ENCODE measurements at places on chromosomes 1 and 21.

DNA sequence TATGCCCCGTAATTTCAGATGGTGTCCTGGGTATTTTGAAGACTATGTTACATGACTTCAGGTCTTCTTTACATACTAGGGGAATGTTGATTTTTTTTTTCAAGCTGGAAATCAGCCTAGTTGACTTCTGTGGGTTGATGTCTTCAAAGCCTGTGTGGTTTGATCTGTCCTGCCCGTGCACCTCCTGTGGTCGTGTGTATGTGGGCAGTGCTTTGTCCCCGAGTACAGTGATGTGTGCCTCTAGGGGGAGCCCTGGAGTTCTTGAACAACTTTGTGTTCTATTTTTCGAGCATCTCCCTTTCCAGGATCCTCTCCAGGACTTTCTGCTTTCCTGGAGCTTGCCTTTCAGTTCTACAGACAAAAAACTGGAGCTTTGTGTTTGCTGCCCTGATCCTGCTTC is 28.9 kb downstream of the OBSCN start:
- no peak for DNase-seq

- no peak for DNase-seq
Measured at GRCh38 chr1:93641527-93641926, 40.1 kb downstream of the BCAR3 start.

DNA sequence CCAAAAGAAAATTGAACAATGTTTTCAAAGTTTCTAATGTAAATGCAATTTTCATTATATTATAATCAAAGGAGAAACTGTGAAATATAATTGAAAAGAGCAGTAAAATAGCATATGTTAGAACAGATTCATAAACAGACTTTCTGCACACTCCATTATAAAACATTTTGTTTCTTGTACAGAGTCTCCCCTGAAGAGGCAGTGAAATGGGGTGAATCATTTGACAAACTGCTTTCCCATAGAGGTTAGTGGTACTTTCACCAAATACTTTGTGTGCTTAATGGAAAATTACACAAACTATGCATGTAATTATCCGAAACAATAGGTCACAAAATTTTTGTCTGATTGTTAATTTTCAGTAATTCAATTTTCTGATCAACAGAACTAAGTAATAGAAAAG is 1.9 kb downstream of the RGS18 start:
- DNase-seq: no peak

DNA sequence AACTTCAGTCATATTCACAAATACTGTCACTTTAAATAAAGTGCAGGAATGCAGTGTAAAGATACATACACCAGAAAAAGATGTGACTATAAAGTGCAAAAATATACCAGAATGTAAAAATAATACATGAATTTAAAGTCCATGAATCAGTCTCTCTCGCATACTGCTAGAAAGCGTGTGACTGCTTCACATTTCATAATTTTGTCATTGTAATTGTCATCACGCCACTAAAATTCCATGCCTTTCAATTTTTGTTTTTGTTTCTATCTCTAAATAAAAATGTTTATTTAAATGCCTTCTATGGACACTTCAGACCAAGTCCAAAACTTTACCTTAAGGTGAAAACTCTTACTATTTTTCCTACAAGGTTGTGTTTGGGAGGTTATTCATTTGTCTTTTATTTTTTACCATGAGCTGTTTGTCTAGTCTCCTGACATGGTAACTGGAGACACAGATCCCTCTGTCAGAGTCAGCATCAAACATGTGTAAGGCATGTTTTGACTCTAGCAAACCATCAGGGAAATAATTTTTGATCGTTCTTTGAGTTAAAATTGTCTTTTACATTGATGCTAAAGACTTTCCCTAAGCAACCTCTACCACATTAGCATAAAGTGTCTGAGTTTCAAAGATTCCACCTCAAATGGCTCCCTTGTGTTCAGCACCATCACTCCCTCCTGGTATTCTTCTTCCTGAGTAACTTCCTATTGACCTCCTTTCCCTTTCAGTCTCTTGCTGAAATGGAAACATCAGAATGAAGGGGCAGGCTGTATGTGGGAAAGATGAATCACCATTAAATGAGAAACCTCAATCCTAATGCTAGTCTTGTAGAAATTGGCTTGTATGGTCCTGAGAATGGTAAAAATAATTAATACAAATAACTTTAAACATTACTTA is 14.0 kb upstream of the AIM2 start:
- no peak for DNase-seq

DNA sequence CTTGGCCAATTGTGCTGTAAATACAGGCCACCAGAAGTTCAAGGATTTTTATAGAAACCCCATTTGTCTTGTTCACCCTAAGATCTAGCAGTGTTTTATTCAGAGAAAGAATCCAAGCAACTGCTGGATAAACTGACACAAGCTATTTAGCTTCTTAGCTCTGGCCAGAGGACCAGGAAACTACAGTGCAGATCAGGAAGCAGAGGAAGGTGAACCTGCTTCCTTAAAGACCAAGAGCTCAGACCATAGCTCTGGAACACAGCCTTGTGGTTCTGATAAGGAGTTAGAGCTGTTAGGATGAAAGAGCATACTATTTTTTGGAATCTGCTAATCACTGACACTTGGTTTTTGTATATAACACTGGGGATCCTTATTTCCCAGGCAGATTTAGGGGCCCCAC is 5.2 kb upstream of the CCDC17 start:
- DNase-seq: no peak

DNA sequence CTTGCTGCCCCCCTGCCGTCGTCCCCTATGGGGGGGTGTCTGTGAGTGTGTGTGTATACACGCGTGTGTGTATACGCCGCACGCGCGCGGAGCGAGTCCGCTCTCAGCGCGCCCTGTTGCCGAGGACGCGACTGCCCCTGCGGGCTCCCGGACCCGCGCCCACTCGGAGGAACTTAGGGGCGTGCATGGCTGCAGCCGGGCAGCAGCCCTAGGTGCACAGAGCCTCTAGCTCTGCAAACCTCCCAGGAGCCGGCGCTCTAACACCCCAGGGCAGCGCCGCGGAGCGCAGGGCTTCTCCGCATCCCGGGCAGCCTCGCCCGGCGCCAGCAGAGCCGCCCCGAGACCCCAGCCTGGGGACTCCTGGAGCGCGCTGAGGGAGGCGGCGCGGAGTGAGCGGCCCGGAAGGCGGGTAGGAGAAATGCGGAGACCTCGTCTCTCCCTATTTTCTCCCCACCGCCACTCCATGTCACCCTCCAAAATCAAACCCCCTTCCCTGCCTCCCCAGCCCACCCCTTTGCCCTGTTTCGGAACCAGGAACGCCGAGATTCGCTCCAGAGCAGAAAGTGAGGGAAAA is 574 bp downstream of the ITPKB start:
- DNase-seq: no peak

DNA sequence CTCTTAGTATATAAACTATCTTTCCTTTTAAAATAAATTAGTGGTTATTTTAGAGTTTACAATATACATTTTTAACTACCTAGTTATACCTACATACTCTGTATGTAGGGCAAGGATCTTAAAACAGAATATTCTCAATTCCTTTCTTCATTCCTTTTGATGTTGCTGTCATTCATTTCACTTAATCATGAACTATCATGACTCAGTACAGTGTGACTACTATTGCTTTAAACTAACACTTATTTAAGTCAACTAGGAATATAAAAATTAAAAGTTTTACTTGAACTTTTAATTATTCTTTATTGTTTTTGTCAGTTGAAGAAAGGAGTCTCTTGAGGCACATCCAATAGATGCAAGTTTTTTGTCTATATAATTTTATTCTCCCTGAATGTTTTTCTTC is 726.4 kb downstream of the BRINP3 start:
- DNase-seq: no peak

GRCh38 chr1:7960165-7960564 is 1.3 kb upstream of the PARK7 start:
- DNase-seq: no peak

- DNase-seq: no peak
Measured at GRCh38 chr1:1938613-1939295, 19.7 kb upstream of the TMEM52 start.

- peak; percentile 12 for DNase-seq
Measured at GRCh38 chr1:101996825-101997465, at the start of gene OLFM3. TSS of gene OLFM3 (minus strand) at chr1:101996926.

DNA sequence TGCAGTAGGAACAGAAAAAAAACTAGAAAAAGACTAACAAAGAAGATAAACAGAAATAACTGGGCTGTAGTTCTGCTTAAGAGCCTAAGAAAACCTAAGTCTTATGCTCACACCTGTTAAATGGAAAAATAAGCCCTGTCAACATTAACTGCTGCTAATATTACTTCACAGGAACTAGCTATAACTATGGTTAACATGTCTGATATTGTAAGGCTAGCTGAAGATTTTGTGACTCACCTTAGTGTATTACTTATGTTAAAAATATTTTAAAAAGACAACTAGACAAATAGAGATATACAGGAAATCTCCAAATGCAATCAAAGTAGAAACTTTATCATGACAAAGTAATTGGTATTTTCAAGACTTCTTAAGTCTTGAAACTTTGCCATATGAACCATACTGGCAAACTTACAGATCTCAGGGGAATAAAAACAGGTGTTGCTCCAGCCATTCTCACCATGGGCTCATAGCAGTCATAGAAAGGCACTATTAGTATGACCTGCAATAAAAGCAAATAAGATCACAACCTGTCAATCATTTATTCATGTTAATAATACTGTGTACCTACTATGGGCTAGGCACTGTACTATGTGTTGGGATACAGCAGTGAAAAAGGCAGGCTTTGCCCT is 30.7 kb downstream of the KYAT3 start:
- DNase-seq: no peak

GRCh38 chr1:167472752-167473521 is 45.4 kb downstream of the CD247 start:
- DNase-seq: no peak

- DNase-seq: no peak
Measured at GRCh38 chr1:187689129-187689528, 860.4 kb downstream of the PLA2G4A start.

DNA sequence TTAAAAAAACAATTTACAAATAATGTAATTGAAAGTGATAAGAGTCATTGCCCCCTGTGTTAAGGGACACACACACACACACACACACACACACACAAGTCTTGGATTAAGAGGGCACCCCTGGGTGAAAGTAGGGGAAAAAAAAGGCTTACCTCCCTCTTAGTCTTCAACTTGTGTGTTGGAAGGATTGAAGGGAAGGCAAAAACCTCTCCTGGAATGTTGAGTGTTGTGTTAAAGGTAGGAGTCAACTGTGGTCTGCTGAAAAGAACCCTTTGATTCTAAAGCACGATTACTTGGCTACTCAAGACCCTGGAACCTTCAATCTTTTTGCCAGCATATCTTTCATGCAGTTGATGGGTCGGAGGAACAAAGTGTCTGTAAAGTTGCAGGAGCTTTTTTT is 6.4 kb downstream of the PBX1 start:
- no peak for DNase-seq

GRCh38 chr1:29520571-29521437 is 284.5 kb downstream of the PTPRU start:
- no peak for DNase-seq

- DNase-seq: no peak
Measured at GRCh38 chr1:174158767-174159251, 511 bp upstream of the RABGAP1L start.

DNA sequence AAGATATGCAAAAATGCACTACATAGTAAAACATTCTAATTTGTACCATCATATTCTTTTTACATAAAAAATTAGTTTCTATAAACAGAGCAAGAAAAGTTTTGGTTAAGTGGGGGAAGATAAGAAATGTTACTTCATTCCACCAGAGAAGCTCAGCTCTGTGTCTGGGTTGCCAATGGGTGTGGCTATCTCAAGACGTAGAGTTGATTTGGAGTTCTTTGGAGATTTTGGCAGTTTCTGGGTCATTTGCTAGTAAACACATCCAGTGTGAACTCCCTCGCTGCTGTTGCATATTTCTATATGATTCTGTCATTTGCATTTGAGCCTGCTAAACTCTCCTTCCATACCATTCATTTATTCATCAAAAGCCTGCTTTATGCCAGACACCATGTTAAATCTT is 7.2 kb downstream of the RGL1 start:
- no peak for DNase-seq

DNA sequence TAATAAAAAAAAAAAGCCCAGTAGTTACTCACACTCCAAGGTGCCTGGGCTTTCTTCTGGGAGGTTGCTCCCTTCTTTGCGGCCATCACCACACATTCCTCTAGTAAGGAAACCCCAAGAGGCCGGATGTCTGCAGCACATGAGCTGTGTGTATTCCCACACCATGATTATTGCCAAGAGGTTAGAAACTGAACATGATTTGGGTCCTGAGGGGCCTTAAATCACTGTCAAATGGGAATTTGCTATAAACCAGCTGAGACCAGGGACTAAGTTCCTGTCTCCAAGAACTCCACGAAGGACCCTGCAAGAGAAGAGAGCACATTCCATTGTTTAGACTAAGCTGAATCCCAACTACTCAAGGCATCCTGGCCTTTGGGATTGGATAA is 85.3 kb upstream of the SSX2IP start:
- no peak for DNase-seq

- no peak for DNase-seq
Measured at GRCh38 chr1:78760858-78761257, 111.2 kb downstream of the IFI44 start.

DNA sequence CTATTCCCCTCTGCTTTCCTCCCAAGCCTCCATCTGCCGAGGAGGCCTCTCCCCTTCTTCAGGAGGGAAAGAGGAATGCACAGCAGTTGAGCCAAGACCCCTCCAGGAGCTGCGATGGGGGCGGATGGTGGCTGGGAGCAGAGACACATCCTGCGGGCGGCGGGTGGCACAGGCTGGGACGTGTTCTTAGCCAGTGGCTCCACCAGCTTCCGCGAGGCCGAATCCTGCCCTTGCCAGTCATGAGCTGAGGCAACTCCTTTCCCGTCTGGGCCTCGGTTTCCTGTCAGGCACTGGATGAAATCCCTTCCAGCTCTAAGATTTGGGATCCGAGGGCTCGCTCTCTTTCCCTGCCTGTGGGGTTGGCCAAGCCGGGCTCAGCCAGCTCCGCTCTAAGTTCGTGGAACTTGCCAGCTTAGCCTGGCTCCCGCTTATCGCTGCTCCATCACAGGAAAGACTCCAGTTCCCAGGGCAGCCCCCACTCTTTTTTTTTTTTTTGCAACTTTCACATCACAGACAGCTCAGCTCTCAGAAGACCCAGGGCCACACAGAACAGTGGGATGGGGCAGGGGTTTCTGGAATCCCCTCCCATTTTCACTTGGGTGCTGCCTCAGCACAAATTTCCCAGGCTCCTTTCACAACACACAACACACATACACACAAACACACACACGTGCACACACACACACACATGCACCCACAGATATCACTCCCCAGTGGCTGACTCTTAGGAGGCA is 506 bp downstream of the MYOM3 start:
- DNase-seq: no peak

- peak; percentile 27 for DNase-seq
Measured at GRCh38 chr1:201710632-201711597, 118.0 kb upstream of the IPO9 start.

DNA sequence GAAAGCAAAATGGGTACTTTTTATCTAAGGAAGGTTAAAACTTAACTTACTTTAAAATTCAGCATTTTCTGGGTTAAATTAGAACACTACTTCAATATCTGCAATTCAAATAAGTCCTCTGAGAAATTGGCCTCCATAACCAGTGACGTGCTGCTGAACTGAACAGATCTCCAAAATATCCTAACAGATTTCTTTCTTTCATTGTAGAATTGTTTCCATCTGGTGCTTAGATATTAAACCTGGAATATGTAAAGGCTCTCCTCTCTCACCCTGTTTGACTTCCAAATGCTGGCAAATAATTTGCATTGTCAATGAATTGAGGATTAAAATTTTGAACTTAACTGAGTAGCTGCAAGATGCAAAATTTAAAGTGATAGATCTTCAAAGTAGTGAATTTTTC is 316.9 kb upstream of the CXADR start:
- DNase-seq: no peak

GRCh38 chr1:177650947-177651346 is 318.9 kb downstream of the SEC16B start:
- no peak for DNase-seq

Data from nucleus accumbens (tissue), 56 donors.